ENCODE measurements at places on chromosomes 6 and 20.

DNA sequence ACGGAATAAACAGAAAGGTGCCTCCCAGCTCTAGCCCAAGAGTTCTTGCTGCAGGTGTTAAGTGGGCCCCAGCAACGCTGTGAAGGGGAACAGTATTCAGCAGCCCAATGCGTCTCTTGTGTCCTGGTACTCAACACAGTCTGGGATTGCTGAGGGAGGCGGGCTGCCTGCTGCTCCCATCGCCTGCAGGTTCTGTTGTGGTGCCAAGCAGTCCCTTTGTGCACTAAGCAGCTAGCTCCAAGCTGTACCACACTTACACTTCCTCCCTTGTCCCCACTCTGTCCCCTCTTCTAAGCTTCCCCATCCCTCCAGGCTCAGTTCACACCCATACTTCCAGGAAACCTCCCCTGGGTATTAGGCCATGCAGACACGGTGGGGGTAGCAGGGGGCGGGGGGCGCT, 92.7 kb downstream of the AGPAT4 start:
- DNase-seq = no peak

DNA sequence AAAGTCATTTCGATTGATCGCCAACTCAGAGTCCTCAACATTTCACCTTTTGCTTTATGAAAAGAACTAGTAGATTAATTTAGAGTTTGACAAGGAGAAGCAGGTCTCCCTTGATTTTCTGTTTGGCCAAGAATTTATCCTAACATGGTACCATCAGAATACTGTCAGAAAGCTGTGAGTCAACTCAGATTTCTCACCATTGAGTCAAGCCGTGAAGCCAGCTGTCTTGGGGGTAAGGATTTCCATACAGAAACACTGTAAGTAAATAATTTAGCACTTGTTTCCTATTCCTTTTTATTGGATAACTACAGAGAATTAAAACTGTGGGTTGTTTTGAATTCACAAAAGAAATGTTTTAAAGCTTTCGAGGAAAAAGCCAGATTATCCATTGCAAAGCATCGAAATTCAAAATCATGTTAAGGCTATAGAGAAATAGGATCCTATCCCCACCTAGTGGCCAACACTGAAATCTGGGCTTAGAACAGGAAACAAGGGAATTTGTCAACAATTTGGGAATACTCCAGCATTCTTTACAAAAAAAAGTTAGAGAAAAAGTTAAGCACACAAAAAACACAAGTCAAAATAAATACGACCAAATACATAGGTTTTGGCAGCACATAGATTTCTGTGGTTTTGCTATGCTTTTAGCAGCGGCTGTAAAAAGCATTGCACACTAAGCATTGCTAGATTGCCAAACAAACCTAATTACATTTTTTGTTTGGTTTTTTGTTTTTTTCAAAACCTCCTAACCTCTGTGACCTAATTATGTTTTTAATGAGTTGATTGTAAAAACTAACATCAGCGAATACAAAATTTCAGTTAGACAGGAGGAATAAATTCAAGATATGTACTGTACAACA, 44.2 kb downstream of the COL11A2 start:
- DNase-seq = no peak

GRCh38 chr6:132405143-132405915, 4.1 kb upstream of the MOXD1 start:
- no peak for DNase-seq

GRCh38 chr6:47241742-47242482, 67.8 kb downstream of the TNFRSF21 start:
- DNase-seq = no peak

DNA sequence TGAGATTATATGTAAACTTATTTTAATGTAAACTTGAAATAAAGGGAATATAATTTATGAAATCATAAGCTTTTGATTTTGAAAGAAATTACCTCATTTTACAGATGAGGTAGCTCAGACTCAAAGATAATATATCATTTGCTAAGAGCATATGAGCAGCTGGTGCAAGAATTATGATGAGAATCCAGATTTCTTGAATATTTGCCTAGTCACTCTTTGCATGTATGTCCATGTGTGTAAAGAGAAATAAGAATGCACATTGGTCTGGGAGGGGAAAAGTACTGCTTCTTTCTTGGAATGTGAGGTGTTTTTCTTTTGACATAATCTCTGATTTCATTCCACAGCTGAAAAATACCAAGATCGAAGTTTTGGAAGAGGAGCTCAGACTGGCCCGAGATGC, 11.1 kb upstream of the SNRNP48 start:
- no peak for DNase-seq

GRCh38 chr6:34586327-34587040, 30.4 kb upstream of the SPDEF start:
- DNase-seq = no peak

GRCh38 chr6:30022189-30022588, 38.9 kb upstream of the POLR1H start:
- DNase-seq = no peak

- DNase-seq = no peak
Measured at GRCh38 chr6:8269872-8270454, 165.4 kb downstream of the SLC35B3 start.

- DNase-seq = no peak
Measured at GRCh38 chr6:113779656-113780055, 77.5 kb upstream of the MARCKS start.

DNA sequence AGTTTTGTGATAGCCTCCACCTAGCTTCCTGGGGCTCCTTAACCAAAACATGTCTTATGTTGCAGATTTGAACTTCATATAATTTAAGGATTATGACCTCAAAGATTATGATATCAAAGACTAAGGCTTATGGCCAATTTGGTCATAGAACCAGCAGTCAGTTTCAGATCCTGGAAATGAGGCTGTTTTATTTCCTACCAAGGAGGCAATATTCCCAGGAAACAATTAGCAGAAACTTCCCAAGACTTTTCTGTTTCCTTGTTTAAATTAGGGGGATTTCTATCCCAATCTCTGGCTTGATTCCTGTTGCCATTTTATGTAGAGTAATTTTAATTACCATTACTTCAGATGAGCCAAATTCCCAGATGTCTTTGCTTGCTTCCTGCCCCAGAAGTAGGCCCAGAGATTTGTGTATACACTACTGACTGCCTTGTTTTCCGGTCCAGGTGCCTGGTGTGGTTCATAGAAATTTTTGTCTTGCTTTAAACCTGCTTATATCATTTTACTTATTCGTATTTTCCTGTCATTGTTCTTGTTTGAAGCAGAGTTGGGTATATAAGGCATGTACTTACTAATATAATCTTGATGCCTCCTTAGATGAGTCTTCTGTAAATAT, 119.2 kb upstream of the TMEM170B start:
- DNase-seq = no peak

DNA sequence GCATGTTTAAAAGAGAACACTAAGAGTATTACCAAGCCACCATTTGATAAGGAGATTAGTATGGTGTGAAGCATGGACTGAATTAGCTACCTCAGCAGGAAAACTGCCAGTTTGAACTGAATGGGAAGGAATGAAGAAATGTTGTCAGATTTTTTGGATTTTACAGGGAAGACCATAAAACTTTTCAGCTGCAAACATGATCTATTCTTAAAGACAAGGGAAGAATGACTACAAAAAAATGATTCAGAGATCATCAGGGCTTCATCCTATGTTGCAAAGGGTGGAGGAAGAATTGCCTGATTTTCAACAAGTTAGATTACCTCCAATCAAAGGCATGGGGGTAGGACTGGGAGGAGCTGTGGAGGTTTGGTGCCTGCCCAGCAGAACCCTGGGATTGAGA, 49.3 kb upstream of the MTRF1L start:
- no peak for DNase-seq

DNA sequence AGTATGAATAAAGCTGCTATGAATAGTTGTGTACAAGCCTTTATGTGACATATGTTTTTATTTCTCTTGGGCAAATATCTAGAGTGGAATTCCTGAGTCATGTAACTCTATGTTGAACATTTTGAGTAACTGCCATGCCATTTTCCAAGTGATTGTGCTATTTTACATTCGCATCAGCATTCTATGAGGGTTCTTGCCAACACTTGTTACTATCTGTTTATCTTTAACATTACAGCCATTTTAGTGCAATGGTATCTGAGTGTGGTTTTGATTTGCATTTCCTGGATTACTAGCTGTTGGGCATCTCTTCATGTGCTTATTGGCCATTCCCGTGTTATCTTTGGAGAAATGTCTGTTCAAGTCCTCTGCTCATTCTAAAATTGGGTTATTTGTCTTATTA, 19.1 kb downstream of the MYT1 start:
- no peak for DNase-seq

- no peak for DNase-seq
Measured at GRCh38 chr6:169829786-169830185, 78.4 kb downstream of the ERMARD start.

GRCh38 chr6:33072508-33073100, 845 bp downstream of the HLA-DPA1 start:
- DNase-seq = no peak

DNA sequence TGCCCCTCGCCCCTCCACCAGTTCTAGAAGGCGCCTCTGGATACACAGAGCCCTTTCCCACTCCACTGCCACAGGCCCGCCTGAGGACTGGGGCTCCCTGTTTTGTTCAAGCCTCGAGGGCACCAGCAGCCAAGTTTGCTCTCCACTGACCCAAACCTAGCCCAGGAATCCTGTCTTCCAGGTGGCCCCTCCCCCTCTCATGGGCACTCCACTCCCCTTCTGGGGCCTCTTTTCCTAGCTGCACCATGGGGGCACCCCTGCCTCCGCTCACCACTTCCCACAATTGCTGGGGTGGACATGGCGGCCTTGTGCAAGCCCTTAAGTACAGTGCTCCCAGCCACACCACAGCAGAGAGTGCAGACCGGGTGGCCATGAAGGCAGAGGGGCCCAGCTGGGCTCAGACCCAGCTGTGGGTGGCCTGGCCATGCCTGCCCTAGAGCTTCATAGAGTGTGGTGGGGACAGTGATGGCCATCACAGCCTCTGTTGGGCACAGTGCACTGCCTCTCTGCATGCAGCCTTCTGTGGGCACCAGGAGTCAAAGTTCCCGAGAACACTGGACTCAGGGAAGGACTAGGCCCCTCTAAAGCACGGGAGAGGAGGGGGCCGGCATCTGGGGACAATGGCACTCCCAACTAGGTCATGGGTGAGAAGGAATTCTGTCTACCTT, 1.3 kb downstream of the MYL9 start:
- DNase-seq = no peak

GRCh38 chr20:59026904-59027740, 5.0 kb downstream of the ATP5F1E start:
- DNase-seq = no peak

Measured in LNCaP clone FGC (cell line).